ENCODE measurements at places on chromosomes 4 and X.

DNA sequence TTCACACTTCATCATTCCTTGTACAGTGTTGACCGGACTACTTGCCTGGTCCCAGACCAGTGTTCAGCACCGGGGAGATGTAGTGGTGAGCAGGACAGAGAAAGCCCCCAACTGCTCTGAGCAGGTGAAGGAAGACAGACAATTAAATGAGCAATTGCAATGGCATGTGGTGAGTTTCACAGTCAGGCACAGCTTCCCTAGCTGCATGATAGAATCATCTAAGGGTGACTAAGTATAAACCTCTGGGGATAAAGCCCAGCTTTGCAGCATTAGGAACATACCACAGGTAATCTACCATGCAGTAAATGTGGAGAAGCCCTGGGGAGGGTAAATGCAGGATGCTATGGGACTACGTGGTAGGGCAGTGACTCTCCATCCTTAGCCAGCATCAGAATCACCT is 47.8 kb downstream of the TMA16 start:
- DNase-seq, result no peak

DNA sequence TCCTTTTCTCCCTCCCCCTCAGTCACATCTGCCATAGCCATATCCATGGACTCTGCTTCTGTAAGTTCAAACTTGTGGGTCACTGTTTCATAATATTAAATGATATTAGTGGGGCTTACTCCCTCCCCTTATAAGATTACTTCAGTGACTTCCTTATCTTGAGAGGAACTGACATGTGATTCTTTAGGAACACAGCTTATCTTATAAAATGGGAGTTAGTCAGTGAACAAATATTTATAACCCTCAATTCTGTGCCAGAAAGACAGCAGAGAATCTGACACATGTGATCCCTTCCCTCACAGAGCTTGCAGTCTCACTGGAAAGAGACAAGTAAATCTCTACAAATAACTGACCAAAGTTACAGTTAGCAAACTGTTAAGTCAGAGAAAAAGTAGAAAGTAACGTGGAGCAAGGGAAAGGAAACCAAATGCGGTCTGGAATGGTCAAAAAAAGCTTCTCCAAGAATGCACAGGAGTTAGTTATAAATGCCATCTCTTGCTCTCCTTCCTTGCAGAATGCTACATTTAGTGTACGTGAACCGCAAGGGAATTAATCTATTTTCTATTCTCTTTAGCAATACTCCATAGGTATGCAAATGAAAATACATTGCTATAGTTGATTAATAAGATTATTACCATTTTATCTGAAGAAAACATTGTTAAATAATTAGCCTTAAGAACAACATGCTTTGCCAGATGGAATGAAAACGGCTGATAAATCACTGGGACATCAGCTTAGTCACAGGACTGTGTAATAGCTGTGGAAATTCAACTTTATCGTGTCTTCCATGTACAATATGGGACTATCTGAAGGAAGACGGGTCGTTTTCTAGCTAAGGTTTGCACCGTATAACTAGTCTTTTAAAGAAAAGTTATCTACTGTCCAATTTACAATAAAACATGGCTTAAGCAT is 29.0 kb downstream of the SGMS2 start:
- no peak for DNase-seq

- no peak for DNase-seq
Measured at GRCh38 chr4:146311238-146311970, 97.1 kb downstream of the REELD1 start.

DNA sequence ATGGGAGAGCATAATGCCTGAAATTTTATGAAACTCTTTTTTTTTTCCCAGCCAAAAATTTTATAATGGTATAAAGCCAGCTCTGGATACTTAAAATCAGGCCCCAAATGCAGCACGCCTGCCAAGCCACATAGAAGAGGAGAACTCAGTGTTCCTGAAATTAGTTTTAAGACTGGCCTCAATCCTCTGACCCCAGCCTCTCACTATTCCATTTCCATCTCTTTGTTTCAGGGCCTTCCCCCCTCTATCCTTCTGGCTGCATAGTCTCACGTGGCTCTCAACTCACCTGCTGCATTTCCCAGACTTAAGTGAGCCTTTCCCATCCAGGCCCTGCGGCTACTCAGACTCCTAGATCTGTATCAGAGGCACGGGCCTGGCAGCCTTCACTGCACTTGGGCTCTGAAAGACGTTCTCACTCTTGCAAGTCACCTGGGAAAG is 5.2 kb upstream of the CBR4 start:
- no peak for DNase-seq

- no peak for DNase-seq
Measured at GRCh38 chr4:3419836-3420605, 21.7 kb upstream of the HGFAC start.

DNA sequence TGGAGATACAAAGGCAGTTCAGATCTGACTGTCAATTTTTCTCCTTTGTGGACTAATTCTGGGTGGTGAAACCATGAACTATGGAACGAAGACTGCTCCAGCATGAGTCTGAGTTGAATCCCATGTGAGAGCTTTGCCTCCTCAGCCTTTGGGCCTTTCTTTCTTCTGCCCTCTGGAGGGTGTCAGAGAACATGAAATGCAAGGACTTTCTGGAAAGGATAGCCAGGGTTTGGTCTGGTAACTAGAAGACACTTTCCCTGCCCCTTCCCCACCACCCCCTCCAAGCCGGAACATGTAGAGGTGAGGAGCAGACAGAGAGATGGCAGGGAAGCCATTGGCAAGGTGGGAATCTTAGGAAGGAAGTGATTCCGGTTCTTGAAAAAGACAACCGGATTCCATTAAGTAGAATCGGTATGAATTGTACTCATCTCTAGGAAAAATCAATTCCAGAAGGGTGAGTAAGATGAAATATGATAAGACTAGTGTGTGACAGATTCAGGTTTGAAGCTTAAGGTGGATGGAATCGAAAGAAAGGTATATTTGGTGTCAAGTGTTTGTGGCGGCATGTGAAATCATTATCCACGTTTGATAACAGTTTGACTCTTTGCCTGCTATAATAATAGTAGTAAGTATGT is 19.0 kb downstream of the FHL1 start:
- no peak for DNase-seq

DNA sequence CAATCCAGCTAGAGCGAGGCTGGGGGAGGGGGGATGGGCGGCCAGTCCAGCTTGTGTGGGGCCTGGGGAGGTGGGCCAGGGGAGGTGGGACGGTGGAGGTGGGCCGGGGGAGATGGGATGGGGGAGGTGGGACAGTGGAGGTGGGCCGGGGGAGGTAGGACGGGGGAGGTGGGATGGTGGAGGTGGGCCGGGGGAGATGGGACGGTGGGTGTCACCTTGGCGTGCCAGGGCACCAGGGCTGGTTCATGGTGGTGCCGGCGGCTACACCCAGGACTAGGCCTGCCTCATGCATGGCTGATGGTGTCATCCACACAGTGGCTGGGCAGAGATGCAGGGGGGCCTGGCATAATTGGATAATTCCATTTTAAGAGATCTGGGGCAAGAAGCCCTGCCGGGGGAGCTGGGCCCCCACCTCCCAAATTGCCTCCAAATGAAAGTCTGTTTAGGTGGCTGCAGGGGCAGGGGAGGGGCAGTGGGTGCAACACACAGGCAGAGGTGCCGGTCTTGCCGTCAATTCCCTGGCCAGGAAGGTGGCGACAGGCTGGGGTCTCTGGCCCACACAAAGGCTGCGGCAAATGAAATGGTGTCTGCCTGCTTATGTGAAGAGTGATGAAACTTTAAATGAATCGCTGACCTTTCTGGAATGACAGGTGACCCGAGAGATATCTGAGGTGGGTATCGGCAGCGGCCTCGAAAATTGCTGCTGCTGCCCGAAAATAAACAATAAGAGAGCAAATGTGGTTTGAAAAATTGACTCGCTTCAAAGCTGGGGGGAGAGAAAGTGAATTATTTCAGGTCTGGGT is 82.1 kb downstream of the FAM53A start:
- no peak for DNase-seq

DNA sequence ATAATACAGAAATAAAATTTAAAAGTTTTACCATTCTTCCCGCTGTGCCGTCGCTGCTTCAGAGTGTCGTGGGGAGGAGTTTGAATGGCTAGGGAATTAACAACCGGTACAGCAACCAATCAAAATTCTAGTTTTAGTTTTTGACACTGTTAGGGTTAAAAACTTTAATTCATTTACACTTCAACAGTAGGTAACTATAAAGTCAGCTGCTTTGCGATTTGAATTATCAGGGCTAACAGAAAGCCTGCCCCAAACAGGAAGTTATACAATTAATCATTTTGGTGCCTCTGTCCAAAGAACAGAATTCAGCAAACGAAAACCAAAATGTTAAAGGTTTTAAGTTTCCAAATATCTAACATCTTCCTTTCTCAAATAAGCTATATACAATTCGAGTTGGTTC is 2.3 kb downstream of the HNRNPD start:
- DNase-seq, result no peak

DNA sequence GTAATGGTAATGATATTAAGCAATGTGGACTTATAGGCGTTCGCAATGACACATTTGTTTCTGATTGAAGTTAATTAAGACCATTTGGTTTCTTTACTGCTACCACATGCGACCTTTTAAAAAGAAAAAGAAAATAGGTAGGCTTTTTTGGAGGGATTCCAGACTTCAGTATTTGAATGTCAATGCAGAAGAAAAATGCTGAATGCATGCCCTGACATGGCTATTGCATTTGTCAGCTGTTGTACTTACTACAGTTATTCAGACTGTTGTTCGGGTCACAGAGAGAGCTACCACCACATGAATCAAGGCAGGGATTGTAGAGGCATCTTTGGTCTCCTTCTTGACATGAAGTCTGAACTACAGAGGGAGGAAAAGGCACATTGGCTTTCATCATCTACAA is 163.7 kb downstream of the CORIN start:
- no peak for DNase-seq

DNA sequence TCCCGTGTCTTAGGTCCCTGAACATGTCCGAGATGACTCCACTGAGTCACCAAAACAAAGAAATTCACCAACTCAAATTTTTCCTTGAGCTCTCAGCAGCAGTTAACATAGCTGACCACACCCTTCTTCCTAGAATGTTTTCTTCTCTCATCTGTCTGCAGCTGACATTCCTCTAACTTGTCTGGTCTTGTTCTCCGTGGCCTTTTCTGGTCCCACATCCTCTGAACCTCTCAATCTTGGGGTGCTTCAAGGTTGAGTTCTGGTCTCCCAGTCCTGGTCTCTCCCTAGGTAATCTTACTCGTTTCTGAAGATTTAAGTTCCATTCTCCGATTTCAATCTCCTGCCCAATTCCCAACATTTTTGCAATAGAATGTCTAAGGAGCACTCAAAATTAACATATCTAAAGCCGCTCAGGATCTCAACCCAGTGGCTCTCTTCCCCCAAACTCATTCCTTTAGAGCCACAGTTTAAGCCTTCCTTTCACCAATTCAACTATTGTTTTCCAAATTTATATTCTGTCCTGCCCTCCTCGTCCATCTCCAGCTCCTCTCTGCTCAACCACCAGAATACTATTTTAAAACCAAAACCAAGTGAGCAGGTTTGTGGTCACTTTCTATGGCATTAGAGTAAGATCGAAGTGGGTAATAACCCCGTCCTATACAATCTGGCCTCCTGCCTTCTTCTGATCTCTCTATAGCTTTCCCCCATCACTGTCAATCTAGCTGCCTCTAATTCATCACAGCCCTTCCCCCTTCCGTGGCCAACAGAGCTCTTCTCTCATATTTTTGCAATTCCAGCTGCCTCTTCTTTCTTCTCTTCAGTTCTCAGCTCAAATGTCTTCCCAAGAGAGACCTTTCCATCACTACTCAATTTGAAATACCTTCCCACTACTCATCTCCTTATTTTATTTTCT is 1.2 kb downstream of the TRIML2 start:
- no peak for DNase-seq

- no peak for DNase-seq
Measured at GRCh38 chrX:109632906-109633504, 8.0 kb upstream of the KCNE5 start.

DNA sequence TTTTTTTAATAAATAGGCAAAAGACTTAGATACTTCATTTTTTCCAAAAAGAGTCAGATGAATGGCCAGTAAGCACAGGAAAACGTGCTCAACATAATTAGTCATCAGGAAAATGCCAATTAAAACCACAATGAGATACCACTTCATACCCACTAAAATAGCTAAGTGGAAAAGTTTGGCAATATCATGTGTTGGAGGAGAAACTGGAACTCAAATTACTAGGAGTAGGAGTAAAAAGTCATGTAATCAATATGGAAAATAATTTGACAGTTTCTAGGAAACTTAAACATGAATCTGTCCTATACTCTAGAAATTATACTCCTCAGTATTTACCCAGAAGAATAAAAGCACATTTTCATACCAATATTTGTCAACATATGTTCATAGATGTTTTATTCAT is 449.8 kb downstream of the INPP4B start:
- DNase-seq, result no peak

DNA sequence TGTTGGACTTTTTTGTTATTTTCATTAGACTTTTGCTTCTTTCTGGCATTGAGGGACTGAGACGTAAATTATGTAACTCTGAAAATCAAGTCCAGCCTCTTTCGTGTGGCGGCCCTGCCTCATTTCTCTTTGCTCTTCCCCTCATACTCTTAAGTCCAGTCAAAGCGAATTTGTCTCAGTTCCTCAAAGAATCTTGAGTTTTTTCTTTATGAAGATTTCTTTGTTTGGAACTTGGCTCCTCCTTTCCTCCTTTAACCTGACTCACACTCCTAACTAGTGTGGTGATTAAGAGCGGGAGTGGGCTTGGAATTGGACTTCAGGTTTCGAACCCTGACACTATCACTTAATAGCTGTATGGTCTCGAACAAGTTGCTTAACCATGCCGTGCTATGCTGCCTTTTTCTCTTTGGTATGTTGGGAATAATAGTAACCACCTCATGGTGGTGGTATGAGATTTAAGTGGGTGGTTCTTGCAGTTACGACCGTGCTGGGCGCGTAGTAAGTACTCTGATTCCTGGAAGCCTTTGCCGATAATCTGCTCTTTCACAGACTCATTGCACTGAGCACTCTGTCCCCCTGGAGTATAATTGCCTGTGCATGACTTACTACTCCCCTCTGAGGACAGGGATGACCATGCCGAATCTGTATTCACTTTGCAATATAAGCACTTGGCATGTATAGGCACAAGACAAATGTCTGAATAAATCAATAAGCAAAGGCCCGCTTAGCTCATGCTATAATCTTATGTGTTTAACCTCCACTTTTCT is 19.1 kb downstream of the FNIP2 start:
- no peak for DNase-seq

DNA sequence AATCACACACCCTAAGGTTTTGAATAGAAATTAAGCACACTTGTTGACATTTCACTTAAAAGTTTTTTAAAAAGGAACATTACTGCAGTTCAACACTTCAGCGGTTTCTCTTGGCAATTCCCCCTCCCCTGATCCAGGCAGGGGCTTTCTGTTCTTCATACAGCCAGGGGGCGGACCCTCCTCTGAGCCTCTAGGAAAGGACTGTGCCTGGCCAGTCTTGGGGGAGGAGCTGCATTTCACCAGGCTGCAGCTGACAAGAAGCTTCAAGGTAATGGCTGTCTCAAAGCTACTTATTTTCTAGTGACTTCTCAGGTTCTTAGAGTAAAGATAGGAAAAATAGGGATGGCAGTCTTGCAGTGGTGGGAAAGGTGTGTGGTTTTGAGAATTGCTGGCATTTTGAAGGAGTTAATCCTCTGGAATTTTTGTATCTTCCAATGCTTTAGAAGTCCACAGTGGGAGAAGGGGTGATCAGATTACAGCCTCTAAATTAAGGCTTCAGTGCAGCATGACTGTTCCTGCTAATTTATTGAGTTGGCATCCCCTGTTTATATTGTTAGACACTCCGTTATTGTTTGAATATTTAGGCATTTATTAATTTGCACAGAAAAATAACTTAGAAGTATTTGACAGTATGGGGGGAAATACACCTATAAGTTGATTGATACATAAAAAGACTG is 33.5 kb downstream of the PWWP3B start:
- no peak for DNase-seq

GRCh38 chrX:79630033-79631009 is 263.2 kb upstream of the ITM2A start:
- no peak for DNase-seq

GRCh38 chr4:2805712-2806389 is 13.0 kb downstream of the SH3BP2 start:
- no peak for DNase-seq
